GM12864 (cell line): ENCODE measurements at places on chromosomes 2 and 18.

DNA sequence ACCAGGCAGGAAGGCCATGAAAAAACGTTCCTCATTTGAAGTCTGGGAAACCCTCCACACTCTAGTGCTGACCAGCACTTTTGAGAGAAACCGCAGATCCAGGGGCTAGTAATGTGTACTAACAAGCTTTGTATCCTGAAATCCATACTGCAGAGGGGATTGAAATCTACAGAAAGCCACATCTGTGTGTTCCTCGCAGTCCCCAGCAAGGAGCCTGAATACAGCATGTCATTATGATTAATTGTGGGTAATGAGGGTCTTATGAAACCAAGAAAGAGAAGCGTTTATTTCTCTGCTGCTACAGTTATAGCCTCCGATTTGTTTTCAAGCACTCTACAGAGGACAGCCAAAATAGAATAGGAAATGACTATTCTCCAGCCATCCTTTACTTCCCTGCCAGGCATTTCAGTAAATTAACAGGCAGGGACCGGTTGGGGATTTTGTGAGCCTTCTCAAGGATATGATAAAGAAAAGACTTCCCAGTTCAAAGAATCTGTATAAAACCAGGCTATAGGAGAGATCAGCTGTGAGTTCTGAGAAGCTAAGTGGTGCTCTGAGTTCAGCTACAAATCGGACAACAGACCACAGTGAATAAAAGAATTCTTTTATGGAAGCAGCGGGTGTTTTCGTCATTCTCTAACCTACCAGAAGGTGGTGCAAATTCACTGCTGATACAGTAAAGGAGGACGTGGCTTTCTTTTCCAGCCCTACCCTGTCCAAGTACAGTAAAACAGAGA, 133.4 kb downstream of the INSIG2 start:
- no peak for DNase-seq

GRCh38 chr2:56812432-56812831, 628.6 kb downstream of the CCDC85A start:
- no peak for DNase-seq

- no peak for DNase-seq
Observed at GRCh38 chr2:9811679-9812511, 31.4 kb upstream of the TAF1B start.

- no peak for DNase-seq
Observed at GRCh38 chr2:239866350-239866749, 158.8 kb downstream of the NDUFA10 start.

GRCh38 chr2:3601561-3602271, 6.8 kb downstream of the COLEC11 start:
- DNase-seq, result no peak

DNA sequence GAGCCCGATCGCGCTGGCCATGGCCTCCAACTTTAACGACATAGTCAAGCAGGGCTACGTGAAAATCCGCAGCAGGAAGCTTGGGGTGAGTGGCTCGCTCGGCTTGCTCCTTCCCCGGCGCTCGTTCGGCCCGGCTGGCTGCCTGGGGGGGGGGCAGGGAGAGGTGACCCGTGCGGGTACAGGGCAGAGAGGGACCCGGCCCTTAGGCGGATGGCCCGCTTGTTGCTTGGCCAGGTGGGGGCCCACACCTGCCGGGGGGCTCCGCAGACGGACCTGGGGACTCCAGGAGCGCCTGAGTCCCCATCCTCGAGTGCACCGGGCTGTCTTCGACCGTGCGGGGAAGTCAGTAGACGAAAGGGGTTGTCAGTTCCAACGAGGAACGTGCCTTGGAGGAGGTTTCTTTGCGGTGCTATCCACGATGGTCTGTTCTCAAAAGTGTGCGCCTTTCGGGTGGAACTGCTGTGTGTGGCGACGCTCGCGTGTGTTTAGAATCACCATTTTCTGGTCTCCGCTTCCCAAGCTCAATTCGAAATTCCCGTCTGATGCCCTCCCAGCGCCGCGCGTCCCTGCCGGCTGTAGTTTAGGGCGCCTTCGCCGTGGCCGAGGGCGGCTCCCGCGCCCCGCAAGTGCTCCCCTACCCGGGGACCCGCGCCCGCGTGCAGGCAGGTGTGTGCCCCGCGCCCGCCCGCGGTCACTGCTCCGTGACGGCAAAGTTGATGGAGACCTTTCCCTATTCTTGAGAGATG, 711 bp downstream of the DOK6 start:
- DNase-seq, result no peak

DNA sequence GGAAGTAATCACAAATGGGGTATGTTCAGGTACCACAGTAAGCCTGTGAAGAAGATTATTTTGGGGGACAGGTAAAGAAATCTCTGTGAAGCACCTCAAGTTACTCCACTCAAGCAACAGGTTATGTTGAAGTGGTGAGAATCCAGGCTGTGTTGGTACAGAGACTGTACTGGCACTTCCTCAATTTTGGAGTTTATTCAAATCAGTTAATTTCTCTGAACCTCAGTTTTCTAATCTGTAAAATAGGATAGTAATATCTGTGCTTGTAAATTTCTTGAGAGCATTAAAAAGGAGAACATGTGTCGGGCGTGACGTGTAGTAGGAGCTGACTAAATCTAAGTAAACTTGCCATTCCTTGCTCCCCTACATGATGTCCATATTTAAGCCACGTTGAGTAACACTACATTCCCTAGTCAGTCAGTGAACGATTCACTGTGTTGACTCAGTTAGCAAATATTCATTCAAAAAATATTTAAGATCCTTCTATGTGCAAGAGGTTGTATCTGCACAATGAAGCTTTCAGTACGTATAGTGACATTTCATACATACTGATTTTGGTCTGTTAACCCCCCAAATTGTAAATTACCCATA, 504.2 kb downstream of the ZEB2 start:
- no peak for DNase-seq

GRCh38 chr18:59848002-59848401, 51.8 kb upstream of the PMAIP1 start:
- DNase-seq, result peak; percentile 61

GRCh38 chr2:219249203-219249980, 3.7 kb upstream of the TUBA4B start:
- no peak for DNase-seq

- no peak for DNase-seq
Observed at GRCh38 chr18:36769172-36769571, 59.6 kb downstream of the TPGS2 start.

DNA sequence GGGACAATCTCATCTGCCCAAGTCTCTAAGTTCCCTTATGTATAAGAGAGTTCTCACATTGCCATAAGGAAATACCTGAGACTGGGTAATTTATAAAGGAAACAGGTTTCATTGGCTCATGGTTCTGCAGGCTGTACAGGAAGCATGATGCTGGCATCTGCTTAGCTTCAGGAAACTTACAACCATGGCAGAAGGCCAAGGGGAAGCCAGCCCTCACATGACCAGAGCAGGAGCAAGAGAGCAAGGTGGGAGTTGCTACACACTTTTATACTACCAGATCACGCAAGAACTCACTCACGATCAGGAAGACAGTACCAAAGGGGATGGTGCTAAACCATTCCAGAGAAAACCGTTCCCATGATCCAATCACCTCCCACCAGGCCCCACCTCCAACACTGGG, 73.9 kb downstream of the PRKRA start:
- no peak for DNase-seq

GRCh38 chr2:42764096-42764495, at the start of gene OXER1:
Gene OXER1, minus strand, starts transcription at chr2:42764135. Its CDS starts 73 bp downstream, at chr2:42764062.
- no peak for DNase-seq

- DNase-seq, result no peak
Observed at GRCh38 chr2:45024600-45025291, 15.5 kb upstream of the SIX2 start.

DNA sequence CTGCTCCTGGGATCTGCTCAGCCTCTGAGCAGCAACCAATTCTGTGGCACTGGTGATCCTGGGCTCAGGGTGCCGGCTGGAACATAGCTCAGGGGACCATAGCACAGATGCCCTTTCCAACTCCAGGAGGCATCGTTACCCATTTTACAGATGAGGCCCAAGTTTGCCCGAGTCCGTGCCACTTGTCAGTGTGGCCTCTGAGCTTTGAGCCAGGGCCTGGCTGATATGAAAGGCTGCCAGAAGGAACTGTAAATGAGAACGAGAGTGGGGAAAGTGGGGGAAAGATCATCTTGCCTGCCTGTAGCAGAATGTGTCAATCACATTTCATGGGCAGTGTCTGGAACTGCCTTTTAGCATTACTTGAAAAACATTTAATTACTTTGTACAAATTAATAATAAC, 23.3 kb upstream of the FOSL2 start:
- DNase-seq, result no peak

- no peak for DNase-seq
Observed at GRCh38 chr18:76619621-76620315, 124.7 kb upstream of the ZNF516 start.

DNA sequence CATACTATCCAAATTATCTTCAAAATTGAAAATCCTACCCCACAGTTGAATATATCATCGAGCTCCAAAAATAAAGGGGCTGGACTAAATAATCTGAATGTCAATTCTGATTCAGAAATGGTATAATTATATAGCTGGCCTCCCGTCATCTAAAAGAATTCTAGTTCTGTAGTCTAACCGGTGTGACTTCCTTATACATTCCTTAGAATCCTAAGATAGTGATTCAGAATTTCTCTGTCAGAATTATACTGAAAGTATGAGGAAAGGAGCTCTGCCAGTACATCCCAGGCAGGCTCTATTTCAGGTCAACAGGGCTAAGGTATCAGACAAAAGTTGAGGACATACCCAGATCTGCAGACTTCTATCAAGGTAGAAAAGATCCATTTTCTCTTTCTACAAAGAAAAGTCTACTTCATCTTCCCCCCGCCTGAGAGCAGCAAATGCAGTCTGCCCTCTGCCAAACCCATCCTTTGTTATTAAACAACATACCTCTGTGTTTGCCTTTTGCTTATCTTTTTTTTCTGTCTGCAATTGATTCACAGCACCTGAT, 128.5 kb downstream of the METTL4 start:
- no peak for DNase-seq

DNA sequence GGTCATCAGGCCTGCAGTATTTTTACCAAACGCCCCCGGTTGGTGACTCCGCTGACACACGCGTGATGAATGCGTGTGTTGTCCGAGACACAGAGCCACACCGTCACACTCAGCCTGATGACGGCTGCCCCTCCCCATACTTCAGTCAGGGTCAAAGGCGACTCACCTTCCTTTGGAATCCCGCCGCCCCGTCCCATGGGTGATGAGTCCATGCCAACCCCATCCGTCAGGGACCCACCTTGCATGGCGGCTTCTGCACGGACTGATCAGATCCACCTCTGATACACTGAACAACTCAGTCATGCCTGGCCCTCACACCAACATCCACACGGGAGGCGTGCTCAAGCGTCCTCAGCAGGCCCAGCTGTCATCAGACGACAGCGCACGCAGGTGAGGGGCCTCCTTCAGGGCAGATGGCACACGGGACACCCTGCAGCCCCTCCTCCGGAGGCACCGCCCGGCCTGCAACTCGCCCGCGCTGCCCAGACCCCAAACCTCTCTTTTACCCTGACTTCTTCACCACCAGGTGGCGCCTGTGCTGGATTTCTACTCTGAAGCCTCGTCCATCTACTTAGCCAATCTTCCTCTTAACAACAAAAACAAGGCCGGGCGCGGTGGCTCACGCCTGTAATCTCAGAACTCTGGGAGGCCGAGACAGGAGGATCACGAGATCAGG, 89.2 kb downstream of the ZNF516 start:
- no peak for DNase-seq

- DNase-seq, result no peak
Observed at GRCh38 chr2:203689426-203690116, 16.9 kb upstream of the CD28 start.

DNA sequence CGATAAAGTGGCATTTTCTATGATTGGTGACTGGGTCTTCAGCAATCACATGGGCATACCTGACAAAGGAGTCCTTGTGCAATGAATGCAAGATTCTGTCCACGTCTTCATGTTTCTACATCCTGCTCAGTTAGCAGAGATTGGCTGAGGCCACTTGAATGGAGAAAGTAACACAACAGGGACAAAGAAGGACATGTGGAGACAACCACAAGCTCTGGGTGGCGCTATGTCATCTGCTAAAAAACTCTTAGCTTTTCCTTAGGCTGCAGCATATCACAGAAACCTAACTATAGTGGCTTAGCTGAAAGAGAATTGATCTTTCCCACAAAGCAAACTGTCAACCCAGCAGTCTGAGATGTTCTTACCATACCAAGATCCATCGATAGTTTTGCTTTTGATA, 1109.7 kb downstream of the SOCS6 start:
- no peak for DNase-seq

DNA sequence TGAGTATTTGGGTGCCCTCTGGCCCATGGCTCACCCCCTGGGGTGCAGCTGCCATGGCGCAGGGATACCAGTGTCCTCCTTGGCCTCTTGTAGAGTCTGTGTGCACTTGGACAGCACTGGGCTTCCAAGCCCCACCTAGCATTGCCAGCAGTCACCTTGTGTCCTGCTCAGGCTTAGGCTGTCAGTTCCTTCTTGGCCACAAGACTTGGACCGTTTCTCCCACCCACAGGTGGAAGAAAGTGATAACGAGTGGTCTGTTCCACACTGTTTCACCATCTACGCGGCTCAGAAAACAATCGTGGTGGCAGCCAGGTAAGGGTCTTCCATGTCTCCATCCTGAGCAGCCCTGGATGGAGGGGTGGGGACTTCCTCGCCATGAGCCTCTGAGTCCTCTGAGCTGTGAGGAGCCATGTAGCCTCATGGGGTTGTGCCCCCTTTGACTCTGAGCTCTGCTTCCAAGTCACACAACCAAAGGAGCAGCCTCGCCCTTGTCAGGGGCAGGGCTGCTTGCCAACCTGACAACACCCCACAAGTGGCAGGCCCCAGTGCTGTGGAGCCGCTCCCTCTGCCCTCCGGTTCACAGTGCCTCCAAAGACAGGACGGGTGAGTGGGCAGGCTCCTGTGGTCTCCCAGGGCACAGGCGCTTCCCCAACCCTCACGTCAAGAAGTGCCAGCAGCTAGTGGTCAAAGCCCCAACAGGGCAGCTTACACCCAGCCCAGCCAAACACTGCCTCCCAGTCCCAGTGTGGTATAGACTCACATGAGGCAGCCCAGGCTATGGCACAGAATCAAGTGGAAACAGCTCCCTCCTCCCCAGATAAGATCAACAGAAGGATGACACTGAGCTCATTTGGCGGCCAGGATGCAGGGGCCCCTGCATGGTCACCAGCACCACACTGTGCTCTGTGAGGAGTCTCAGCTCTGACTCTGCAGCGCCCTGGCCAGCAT, 18.4 kb downstream of the STK25 start:
- DNase-seq, result no peak

DNA sequence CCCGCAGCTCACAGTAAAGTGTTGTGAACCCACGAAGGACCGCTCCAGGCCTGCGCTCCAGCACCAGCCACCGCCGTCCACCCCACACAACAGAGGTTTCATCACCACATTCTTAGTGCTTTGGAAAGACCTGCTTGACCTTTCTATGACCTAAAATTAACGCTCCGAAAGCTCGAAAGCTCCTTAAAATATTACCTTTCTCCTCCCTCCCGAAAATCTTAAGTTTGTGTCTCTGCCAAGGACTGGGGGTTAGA, 149.2 kb downstream of the TWIST2 start:
- no peak for DNase-seq

DNA sequence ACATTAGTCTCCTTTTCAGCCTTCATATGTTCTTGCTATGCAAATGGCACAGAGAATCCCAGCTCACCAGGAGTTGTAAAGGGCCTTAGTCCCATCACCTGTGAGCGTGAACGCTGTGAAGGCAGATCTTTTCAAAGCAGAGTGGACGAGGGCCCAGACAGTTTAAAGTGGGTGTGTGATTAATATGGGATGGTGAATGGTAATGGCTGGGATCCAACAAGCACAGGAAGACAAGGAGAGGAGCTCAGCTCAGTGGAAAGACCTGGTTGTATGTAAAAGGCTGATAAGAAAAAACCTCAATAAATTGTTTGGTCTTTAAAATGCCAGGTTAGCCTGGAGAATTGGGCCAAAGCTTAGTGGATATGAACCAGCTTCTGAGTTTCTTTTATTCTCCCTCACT, 326.2 kb downstream of the NYAP2 start:
- DNase-seq, result no peak
